MG63 (cell line): ENCODE measurements at places on chromosomes 4 and X.

GRCh38 chr4:102734116-102734515 is 26.7 kb downstream of the MANBA start:
- DNase-seq: no peak

DNA sequence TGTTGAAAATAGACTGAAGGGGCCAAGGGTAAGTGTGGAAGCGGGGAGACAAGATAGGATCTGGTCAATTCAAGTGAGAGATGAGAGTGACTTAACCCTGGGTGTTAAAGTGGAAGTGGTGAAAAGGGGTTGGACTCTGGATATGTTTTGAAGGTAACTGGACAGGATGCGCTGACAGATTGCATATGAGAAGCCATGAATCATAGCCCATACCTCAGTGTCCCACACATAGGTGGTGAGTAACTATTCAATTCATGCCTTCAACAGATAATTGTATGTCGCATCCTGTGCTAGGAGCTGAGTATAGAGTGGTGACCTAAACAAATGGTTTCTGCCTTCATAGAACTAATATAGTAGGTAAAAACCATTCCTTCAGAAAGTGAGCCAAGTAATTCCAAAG is 76.7 kb downstream of the KLHL34 start:
- DNase-seq: no peak

- no peak for DNase-seq
Measured at GRCh38 chr4:1505511-1506460, 99.5 kb upstream of the NKX1-1 start.

DNA sequence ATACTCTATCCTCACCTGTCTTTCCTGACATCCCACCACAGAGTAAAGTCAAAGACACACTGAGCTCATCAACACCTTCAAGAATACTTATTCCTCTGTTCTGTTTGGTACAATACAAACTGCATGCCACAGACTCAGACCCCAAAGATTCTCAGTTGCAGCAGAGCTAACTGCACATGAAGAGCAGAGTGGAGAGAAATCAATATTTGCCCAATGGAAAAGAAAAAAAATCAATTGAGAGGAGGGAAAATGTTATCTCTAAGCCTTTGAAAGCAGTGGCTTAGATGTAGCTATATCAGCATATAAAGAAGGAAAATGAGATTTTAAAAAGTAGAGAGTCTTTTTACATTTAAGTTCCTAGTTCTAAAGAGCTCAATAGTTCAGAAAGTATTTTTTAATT is 180.2 kb downstream of the NWD2 start:
- DNase-seq: no peak

DNA sequence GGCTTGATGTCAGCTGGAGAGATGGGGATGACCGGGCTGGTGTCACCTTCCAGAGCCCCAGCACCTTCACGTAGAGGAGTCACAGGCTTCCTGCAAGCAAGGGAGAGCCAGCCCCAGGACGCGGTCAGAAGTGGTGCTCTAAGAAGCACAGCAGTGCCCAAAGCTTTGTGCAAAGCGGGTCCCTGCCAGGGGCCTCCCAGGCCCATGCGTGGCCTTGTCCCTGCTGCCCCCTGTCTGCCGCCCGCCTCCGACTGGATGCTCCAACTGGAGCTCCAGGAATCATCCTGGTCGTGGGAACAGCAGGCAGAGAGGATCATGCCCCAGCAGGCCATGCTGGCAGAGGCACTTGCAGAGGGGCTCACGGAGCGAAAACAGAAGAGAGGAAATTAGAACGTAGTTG is 40.1 kb upstream of the LRPAP1 start:
- no peak for DNase-seq

DNA sequence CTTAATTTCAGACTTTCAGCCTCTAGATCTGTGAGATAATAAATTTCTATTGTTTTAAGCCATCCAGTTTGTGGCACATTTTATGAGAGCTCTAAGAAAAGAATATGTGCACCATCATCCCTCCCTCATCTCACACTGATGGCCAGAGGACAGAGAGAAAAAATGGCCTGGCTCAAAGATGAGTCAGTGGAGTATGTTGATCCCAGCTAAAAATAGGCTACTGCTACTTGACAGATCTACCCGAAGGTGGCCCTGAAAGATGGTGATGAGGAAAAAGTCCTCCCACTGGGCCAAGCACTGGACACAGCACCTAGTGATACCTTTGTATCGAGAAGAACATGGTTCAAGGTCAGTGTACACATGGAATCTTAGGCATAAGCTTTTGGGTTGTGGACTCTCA is 38.2 kb upstream of the DCTD start:
- DNase-seq: no peak

DNA sequence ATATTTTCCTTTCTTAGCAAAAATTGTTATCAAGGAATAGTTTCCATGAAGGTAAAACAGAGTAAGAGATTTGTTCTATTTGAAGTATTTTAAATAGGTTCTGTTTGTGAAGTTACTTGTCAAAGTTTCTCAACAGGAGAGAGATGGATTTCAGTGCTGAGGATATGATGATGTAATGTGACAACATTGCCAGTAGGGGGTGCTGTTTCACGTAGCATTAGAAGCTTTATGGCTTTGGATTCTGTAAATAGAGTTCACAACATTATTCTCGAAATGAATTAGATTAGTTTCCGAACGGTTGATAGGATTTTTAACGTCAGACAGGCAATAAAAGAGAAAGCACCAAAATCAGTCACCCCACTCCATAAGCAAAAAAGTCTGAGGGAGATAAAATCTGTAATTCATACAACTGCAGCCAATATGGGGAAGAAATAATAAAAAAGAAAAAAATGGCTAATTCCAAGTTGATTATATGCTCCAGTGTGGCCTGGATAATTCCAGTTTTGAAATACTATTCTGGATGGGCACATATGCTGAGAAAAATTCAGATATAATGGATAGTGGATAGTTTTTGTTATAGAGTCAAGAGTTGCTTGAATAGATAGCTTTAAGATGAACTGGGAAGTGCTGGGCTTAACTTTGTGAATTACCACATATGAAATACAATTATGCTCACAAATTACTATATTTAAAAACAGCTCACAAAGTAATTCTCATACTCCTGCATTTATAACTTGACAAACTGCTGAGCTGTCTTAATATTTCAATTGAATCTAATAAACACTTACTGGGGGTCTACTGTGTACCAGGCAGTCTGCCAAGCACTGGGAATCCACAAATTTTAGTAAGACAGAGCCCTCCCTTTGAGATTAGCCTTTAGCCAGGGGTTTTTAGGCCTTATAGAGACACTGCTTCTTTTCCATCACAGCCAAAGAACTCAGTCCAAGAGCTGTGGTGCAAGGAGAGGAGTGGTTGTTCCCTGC is 109.1 kb downstream of the GPAT3 start:
- no peak for DNase-seq
